CD4-positive, alpha-beta T cell treated with Interleukin-10 for 1 hour (primary cell): ENCODE measurements at places on chromosomes 13 and 19.

DNA sequence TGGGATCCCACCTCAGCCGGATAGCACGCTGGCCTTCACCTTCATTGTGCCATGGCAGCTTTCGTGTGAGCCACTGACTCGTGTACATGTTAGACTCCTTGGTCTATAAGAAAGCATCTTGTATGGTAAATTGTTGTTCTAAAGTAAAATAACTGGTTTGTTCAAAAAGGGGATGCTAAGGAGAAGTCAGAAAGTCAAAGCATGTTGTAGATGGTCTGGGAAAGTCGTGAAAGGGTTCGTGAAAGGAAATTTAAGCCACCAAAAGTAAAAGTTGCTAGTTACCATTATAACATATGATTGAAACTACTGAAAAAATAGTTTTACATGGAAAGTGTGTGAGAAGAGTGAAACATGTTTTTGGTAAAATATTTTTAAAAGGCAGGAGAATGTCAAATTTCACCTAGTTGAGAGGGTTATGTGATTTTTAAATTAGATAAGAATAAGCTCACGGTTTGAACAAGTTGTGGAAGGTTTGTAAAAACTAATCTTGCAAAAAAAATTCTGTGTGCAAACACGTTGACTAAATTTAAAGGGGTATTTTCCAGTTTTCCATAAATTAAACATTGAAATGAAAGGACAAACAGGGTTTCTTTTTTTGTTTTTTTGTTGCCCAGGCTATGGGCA lies 23.4 kb downstream of the DPRX start:
- no peak for DNase-seq

DNA sequence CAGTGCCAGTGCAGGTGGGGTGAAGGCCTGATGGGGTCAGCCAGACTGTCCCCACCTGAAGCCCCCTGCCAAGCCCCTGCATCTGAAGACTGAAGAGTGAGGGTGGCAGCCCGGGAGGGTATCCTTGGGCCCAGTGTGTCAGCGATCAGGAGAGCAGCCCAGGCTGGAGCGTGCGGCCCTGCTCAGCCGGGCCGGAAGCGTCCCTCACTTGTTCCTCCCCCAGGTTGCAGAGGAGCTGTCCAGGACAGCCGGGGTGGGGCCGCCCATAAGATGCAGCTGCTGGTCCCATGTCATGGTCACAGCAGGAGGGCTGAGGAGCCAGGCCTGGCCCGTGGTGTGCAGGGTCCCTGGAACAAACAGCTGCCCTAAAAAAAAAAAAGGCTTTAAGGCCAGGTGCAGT lies 55.4 kb downstream of the KDM4B start:
- DNase-seq, result no peak

DNA sequence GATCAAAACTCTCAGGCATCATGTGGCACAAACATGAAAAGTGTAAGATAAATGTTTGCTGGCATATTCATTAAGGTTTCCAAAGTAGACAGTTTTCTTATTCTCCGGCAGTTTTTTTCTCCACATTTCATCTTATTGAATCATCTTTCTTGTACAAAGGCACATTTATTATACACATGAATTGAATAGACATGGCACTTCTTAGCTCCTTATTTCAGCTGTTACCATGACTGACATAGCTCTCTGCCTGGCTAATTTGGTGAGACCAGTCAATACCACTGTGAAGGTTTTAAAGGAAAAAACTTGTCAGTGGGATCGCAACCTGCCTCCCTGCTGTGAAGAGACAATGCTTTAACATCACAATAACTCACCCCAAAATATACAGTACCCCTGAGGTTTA lies 285.0 kb upstream of the PCDH20 start:
- no peak for DNase-seq

- DNase-seq, result no peak
Observed at GRCh38 chr13:93687261-93687660, 460.7 kb downstream of the GPC6 start.

GRCh38 chr13:85590231-85590931 lies 208.8 kb downstream of the SLITRK6 start:
- no peak for DNase-seq

DNA sequence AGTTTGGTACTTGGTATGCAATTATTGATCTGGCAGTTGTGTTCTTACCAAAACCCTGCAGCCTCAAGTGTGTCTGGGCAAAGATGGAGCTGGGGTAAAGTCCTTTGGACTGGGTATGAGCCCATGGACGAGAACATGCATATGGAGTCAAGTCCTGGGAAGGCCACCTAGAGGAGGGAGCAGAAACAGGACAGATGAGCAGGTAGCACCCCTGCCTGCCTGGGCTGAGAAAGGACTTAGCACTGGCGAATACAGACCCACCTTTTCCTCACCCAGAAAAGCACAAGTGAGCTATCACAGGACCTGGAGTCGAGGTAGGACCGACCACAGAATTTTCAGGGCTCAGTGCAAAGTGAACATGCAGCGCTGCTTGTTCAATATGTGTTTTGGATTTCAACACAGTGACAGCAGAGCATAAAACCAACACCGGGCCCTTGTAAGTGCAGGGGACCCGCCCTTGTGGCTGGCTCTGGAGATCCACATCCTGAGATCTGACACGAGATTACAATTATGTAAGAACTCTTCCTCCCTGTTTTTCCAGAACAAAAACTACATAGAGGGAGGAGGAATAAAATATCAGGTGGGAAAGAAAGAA lies 25.9 kb downstream of the IGFL2 start:
- no peak for DNase-seq

DNA sequence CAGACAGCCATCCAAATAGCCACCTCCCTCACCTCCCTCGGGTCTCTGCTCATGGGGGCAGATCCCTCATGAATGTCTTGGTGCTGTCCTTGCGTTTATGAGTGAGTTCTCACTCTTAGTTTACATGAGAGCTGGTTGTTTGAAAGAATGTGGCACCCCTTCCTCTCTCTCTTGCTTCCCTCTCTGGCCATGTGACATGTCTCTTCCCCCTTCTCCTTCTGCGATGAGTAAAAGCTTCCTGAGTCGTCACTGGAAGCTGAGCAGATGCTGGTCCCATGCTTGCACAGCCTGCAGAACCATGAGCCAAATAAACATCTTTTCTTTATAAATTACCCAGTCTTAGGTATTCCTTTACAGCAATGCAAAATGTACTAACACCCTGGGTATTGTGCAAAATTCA lies 208.7 kb downstream of the LACC1 start:
- DNase-seq, result no peak

- peak; percentile 62 for DNase-seq
Observed at GRCh38 chr13:46551410-46552302, 1.3 kb upstream of the LRCH1 start.

DNA sequence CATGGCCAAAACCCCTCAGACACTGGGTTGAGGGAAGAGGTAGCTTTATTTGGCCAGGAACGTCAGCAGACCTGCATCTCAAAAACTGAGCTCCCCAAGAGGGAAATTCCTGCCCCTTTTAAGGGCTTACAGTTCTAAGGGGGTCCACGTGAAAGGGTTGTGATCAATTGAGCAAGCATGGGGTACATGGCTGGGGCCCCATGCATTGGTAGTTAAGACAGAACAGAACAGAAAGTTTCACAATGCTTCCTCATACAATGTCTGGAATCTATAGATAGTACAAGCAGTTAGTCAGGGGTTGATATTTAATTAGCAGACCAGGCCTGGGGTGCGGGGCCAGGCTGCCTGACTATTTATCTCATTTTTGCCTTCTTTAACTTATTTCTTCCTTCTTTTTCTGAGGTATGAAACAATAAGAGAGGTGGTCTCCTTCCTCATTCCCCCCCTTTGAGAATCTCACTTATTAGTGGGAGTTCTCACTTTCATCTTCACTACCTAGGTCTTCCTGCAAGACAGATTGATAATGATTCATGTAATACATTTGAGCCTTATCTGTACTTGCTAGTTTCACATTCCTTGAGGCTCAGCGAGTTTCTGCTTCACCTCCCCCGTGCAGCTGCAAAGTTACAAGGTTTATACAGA lies 84.8 kb downstream of the SLC25A15 start:
- DNase-seq, result no peak

DNA sequence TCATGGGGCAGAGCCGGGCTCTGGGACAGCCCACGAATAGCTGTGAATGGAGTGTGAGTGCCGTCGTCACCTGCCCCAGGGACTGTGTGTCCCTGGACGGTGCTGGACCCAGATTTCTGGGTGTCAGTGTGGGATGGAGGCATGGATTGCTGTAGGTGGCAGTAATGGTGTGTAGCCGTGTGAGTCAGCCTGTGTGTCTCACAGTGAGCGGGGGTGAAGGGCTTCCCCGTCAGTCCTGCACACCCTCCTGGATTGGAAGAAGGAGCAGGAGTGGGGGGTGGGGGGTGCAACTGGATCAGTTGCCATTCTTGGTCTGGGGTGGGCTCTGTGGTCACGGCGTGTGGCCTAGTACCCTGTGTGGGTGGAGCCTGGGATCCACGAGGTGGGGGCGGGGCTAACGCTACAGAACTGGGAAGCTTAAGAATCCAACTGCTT lies 6.5 kb upstream of the LTBP4 start:
- DNase-seq, result no peak

- no peak for DNase-seq
Observed at GRCh38 chr13:98831236-98831635, 78.8 kb upstream of the SLC15A1 start.

DNA sequence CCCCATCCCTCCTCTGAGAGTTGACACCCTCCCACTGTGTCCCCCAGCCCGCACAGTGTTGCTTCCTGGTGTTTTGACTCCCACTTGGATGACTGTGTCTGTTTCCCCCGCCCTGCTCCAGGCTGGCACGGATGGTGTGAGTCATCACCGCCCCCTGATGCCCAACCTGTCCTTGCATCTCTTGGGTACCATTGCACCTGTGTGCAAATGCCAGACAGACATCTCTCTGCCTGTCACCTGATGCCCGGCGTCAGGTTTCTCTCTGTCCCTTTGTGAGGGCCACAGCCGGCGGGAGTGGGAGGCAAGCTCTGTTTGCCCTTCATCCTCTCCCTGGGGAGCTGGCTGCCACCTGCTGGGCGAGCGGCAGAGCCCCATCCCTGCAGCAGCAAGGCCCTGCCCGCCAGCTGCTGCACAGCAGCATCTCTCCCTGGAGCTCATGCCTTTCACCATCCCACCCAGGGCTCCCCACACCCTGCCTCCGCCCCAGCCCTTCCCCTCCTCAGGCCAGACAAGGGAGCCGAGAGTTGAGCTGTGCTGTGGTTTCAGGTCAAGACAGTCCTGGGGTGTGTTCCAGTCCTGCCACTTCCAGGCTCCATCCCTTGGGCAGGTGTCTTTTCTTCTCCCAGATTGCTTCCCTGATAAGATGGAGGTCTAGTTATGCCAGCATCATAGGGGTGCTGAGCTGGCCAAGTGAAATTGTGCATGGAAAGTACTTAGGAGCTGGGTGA lies 29.7 kb downstream of the NKPD1 start:
- DNase-seq, result no peak

DNA sequence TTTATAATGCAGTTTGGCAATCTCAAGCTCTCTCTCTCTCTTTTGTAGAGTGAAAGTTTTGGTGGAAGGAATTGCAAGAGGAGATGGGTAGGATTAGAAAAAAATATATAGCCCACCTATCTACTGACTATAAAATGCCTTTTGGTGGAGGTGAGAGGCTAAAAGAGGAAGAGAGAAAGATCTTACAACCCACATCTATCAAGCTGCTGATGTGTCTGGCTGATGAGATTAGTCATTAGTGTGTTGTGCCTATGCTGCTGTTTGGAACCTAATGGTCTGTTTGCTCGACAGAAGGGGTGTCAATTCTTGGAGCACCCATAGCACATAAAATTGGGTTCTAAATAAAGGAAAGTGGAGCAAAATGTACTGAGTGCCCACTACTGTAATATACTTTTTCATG lies 411.0 kb downstream of the HS6ST3 start:
- DNase-seq, result no peak

GRCh38 chr19:13024126-13024950 lies 29.1 kb downstream of the NFIX start:
- DNase-seq, result no peak

GRCh38 chr13:85277748-85278147 lies 521.5 kb downstream of the SLITRK6 start:
- no peak for DNase-seq

DNA sequence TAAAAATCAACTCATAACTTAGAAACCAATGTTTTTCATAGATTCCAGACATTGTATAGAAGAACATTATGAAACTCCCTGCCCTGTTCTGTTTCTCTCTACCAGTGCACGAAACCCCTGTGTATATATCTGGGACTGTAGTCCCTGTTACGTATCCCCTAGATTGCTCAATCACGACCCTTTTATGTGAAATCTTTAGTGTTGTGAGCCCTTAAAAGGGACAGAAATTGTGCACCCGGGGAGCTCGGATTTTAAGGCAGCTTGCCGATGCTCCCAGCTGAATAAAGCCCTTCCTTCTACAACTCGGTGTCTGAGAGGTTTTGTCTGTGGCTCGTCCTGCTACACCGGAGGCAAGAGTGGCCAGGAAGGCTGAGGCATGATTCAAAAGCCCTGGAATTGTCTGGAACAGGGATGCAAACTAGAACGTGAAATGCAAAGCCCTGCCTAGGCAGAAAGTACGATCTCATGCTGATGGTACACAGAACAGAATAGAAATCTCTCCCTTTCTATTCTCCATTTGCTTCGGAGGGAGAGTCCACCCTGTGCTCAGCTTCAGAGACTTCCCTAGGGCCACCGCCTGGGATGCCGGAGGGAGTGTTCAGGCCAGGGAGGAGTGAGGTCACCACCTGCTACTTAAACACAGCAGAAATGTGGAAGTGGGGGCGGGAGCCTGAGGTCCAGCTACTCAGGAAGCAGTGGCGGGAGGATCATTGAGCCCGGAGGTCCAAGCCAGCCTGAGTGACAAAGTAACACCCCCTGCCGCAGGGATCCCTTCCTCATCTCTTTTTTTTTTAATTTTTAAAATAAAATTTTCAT lies 758 bp upstream of the ZNF888 start:
- DNase-seq, result no peak

DNA sequence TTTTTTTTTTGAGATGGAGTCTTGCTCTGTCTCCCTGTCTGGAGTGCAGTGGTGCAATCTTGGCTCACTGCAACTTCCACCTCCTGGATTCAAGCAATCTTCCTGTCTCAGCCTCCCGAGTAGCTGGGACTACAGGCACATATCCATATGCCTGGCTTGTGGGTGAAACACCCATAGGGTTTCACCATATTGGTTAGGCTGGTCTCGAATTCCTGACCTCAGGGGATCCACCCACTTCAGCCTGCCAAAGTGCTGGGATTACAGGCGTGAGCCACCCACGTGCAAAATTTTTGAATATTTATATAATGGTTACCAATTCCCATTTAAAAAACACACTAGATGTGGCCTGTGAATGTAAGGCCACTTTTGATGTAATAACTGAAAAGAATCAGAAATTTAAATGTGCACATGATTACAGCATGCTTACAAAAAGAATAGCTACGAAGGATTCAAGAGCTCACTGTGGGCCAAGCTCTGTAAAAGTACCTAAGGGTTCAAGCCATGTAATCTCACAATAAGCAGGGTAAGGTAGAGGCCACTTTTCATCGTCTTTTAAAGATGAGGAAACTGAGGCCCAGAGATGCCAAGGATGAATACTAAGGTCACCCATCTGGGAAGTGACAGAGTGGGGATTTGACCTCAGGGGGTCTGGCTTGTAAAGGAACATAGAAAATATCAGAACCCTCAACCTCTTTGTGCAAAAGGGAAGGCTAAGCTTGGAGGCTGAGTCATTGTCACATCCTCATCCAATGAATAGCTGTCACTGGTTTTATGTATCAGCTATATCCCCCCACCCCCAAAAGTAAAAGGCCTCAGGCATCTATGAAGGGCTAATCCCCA lies 17.8 kb downstream of the TNFSF14 start:
- DNase-seq, result no peak
